ENCODE measurements at places on chromosomes 2 and 18.

DNA sequence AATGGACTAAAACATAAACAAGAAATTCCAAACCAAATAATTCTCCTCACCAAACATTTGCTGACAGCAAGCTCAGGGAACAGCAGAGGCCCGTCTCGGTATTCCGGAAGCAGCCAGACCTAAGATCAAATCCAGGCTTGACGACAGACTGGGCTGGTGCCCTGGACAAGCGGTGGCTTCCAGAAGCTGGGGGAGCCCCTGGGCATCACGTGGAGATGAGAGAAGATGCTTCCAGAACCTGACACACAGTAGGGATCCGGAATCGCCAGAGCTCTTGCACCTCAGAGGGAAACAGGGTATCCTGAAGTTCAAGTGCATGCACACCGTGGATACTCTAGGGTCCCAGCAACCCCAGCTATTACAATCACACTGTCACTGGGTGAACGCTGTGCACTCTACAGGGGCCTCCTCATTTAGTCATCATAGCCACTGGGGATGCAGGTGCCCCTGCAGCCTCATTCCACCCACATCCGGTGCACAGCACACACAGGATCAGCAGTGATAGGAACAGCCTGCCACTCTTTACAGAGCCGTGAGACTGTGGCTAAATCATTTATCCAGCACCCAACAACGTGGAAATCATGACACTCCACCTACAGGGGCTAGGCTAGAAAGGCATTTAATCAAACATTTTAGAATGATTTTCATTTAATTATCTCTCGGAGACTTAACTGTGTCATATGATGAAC is 102.6 kb downstream of the HDAC4 start:
- DNase-seq: no peak

- no peak for DNase-seq
Observed at GRCh38 chr2:134146161-134146560, 107.7 kb upstream of the MGAT5 start.

DNA sequence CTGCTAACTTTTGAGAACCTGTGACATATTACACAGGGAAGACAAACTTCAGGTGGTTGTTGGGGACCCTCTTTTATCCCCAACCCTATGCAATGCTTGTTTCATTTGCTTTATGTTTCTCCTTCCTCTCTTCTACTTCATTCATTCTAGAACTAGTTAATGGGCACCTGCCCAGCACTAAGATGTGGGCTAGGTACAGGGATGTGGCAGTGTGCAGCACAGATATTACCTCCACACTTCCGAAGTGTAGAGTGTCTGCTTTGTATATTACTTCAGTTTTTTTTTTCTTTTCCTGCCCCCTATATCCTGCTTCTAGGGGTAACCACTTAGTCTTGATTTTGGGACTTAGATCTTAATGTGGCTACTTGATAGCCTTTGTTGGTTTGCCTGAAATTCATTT is 35.1 kb downstream of the CD28 start:
- no peak for DNase-seq

DNA sequence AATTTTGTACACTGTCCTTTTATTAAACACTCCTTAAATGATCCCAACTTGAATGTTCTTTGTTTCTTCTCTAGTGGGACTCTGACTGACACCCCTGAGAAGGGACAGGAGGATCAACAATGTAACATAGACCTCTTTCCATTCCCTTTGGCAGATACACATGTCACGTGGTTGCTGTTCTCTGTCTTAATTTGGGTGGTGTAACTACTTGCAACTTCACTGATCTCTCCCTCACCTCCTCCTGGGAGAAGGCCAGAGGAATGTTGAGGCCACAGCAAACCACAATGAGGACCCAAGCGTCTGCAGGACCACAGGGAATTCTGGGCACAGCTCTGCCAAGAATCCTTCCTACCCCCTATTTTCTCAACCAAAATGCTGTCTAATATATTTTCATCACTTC is 205.6 kb downstream of the RTP5 start:
- no peak for DNase-seq

- no peak for DNase-seq
Observed at GRCh38 chr2:58039170-58039611, 7.4 kb upstream of the VRK2 start.

DNA sequence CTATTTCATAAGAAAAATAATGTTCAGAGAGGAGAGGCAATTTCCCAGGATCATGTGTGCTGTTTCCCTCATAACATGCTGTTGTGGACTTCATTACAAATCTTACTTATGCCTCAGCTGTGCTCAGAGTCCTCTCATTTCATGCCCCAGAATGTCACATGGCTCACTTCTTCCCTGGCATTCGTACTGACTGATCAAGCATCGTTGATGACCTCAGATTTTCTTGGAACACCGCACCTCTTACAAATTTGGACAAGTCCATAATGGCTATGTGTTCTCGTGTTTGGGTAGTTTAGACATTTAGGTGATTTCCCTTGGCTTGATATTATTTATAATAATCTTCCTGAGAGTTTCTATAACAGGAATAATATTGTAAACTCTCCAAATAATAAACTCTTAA is 32.9 kb downstream of the SERPINB7 start:
- no peak for DNase-seq

DNA sequence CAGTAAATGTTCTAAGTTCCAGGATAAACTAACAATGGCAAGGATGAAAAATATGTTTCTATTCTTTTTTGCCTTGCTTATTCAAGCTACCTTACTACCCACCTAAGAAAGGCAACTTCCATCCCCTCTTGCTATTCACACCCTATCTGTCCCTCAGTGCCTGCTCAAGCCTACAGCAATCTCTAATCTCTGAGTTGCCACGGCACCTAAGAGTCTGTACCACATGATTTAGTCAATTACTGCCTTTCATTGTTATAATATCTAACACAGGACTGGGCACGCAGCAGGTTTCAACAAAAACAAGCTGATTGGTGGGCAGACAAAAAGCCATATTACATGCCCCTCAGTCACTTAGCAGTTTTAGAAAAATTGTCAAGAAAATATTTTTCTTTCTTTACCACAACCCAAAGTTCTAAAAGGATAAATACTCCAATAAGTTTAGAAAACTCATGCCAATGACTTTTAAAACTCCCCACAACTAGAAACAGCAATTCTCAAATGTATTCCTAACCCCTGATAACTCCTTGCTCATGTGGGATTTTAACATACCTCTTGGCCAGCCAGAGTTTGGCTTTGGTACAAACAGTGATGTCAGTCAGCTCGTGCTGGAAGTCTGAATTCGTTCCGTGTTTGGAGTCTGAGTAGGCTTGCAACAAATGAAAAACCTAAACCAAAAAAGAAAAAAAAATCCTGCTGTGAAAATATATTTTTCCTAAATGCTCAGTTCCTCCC is 117.3 kb upstream of the ZFP36L2 start:
- no peak for DNase-seq

DNA sequence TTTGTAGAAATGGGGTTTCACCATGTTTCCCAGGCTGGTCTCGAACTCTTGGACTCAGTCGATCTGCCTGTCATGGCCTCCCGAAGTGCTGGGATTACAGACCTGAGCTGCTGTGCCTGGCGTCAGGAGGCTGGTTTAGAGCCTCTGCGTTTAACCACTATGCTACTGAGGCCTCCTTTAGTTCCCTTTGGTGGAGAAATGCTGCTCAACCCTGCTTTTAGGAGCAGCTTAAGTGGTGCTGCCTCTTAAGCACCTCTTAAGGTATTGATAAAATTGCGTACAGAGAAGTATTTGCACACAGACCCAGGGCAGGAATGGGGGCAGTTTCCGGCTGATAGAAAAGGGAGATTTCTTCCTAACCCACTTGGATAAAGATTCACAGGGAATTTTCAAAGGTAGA is 8.0 kb downstream of the CD8A start:
- DNase-seq: no peak

DNA sequence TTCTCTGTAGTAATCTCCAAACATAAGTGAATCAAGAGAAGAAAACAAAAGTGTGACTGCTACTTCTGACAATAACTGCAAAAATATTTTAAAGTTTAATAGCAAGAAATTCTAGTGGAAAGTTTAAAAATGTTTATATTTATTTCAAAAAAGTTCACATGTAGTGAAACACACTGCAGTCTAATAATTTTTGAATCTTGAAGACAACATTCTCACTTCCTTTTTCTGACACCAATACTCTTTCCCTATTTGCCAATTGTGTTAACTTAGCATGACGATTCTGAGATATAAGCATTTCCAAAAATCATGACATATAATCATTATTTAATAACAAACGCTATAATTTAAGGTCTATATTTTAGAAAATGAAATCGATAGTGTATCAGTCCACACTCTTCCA is 429.1 kb upstream of the PKDCC start:
- DNase-seq: no peak

DNA sequence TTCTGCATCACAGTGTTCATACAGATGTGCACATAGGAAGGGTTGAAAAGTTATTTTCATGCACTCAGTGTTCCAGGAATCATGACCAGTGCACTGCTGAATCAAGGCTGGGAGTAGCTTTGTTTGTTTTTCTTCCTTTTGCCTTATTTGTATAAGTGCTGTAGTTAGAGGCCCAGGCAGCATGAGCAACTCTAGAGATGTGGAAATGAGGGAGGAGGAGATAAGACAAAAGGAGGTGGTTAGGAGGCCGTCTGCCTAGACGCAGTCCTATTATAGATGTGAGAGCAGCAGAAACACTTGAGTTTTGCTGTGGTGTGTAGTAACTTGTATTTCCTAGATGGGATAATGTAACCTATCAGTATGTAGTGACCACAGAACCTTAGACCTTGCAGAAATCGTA is 264.3 kb upstream of the RASGRP3 start:
- DNase-seq: no peak

GRCh38 chr2:232506709-232507108 is 13.5 kb upstream of the PRSS56 start:
- DNase-seq: no peak

GRCh38 chr2:33409417-33409955 is 67.0 kb upstream of the RASGRP3 start:
- DNase-seq: no peak

DNA sequence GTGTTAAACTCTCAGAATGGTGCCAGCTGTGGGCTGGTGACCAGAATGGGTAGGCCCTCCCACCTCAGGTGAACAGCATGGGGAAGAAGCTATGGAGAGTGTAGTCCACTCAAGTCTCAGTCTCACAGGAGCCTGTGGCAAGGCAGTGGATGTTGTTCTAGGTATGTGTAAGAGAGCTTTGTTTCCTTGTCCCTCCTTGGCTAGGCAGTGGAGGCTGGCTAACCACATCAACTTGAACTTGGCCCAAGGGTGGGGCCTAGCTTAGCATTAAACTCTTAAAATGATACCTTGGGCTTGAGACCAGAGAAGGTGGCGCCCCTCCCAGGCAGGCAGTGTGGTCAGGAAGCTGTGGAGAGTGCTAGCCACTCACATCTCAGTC is 53.2 kb upstream of the SLC4A10 start:
- no peak for DNase-seq

- DNase-seq: peak; percentile 13
Observed at GRCh38 chr2:205274801-205275200, 407.5 kb upstream of the NRP2 start.

- no peak for DNase-seq
Observed at GRCh38 chr18:58303363-58303762, 259.3 kb downstream of the NEDD4L start.

- no peak for DNase-seq
Observed at GRCh38 chr2:44965684-44966083, 24.2 kb downstream of the SIX3 start.

- no peak for DNase-seq
Observed at GRCh38 chr2:129499747-129500146, 479.7 kb upstream of the RAB6C start.

- no peak for DNase-seq
Observed at GRCh38 chr18:53752781-53753367, 471.6 kb downstream of the MBD2 start.

GRCh38 chr2:188349019-188349418 is 57.3 kb downstream of the GULP1 start:
- no peak for DNase-seq

DNA sequence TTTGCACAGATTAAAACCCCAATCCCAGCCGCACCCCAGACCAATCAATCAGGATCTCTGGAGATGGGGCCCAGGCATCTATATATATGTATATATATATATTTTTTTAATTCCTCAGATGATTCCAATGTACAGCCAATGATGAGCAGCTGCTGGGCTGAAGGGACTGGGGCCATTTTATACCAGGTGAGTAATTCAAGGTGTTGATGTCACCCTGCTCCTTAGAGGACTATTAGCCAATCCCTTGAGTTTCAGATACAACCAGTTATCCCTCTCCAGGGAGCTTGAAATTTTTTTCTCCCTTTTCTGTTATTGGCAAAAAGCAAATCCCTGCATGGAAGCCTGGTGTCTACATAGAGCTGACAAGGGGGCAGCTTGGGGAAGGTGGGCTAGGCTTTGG is 59.8 kb downstream of the MCFD2 start:
- no peak for DNase-seq

Measured in NCI-H146 (cell line).